ENCODE measurements at places on chromosomes 1 and 21.
A peak's percentile ranks its signal among the peaks of the same experiment; 100 is the strongest.

DNA sequence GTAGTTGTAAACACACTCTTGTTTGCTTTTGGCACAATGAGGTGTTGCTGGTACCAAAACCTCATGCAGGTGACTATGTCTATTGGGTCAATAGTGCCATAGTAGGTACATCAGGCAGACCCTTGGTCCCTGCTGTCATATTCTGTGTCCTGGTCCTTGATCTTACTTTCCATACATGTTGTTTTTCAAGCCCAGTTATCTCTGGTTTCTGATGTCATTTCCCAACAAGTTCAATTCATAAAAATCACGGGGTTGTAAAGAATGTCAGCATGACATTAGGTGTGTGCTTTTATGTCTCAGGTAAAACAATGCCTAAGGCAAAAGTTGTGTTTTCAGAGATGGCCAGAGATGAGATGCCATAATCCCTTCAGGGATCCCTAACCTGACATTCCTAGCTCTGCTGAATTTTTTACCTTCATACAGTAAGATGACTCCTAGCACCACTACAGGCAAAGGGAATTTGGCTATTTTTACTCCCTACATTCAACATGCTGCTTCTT, 390.3 kb upstream of the PKN2 start:
- no peak for DNase-seq

DNA sequence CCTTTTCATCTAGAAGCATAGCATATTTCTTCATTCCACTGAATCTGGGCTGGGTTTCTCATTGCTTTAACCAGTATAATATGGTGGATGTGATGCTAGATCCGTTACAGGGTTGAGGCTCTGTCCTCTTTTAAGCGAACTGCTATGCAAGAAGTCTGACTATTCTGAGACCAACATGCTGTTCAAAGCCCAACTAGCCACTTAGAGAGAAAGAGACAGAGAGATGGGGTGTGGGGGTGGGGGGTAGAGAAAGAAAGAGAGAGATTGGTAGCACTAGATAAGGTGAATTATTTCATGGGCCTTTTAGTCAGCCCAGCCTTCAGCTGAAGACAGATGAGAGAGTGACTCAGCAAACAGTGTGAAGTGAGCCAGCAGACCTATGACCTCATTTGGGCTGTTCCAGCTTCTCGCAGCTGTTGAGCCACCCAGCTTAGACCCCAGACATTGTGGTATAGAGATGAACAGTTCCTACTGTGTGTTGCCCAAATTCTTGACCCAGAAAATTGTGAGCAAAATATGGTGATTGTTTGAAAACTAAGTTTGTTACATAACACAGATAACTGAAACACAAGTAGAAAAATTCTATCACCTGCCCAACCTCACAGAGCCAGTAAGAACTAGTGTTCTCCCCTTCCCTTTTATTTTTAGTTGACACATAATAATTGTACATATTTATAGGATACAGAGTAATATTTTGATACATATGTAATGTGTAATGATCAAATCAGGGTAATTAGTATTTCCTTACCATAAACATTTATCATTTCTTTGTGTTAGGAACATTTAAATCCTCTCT, 40.7 kb upstream of the PRKACB start:
- no peak for DNase-seq

DNA sequence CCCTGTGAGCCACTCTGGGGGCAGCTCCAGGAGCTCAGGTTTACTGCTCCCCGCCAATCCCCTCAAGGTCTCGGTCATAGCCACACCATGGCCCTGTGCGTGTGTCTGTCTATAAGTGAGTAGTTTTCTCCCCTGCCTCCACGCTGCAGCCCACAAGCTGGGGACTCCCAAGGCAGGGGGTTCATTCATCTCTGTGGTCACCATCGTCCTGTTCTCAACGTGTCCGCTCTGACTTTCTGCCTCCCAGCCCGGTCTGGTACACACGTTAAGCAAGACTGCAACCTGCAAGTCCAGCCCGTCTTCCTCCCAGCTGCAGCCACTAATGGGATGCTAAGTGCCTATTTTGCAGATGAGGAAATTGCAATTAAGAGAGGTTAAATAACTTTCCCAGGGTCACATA, 49.8 kb downstream of the IGSF21 start:
- DNase-seq: no peak

GRCh38 chr1:100775483-100775882, 55.9 kb downstream of the VCAM1 start:
- no peak for DNase-seq

GRCh38 chr1:226004396-226004795, 5.3 kb upstream of the SDE2 start:
- DNase-seq: no peak

- no peak for DNase-seq
Observed at GRCh38 chr1:37599940-37600339, 4.2 kb upstream of the GNL2 start.

- no peak for DNase-seq
Observed at GRCh38 chr1:93667642-93668041, 14.0 kb downstream of the BCAR3 start.

DNA sequence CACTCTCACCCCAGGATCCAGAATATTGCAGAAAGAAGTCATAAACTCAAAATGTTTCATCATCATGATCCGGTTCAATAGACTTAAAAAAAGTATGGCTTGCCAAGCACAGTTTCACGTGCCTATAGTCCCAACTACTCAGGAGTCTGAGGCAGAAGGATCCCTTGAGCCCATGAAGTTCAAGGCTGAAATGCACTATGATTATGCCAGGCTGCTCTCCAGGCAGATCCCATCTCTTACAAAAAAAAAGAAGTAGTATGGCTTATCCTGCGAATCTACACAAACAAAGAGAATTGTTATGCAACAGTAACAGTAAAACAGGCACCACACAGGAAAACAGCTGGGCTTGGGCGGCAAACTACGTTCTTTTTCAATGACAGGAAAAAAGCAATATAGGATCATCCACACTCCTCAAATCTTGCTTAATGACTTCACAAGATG, 76.2 kb downstream of the EIF4G3 start:
- DNase-seq: no peak

DNA sequence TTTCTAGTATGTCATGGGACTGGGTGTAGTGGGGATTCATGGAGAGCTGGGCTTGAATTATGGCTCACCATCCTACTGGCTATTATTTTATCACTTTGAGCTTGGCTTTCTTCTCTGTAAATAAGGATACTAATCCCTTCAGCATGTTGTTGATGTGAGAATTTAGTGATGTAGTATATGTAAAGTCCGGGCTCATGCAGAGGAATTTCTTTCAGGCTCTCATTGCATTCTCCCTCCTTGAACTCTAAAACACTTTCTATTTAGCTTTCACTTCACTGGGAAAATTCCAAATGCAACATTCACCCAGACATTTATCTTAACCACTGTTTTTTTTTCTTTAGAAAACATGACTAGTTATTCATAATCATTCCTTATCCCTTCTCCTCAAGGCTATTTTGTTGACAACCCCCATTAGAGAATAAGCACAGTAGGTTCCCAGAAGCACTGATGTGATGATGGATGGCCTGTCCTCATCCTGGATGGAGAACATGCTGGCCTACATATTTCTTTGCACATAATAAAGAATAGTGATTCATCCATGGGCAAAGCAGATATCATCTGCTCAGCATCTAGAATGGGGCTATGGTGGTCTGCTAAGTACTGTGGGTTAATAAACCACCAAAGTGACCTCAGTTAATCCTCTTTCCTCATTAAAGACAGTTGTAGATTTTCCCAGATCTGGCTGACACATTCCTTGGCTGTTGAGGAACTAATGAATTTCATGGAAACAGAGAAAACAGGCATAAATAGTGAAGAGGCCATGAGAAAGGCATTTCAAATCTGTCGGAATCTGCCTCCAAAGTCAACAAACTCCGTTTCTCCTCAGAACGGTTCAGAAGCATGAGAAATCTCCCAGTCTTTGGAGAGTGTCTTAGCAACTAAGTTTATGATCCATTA, 68.0 kb upstream of the CYP2J2 start:
- DNase-seq: no peak

GRCh38 chr1:19512545-19512944, 27.2 kb upstream of the CAPZB start:
- DNase-seq: no peak

GRCh38 chr1:13730291-13730690, 30.3 kb downstream of the PRDM2 start:
- peak; percentile 31 for DNase-seq

GRCh38 chr1:22257290-22258275, 114.7 kb upstream of the WNT4 start:
- no peak for DNase-seq

DNA sequence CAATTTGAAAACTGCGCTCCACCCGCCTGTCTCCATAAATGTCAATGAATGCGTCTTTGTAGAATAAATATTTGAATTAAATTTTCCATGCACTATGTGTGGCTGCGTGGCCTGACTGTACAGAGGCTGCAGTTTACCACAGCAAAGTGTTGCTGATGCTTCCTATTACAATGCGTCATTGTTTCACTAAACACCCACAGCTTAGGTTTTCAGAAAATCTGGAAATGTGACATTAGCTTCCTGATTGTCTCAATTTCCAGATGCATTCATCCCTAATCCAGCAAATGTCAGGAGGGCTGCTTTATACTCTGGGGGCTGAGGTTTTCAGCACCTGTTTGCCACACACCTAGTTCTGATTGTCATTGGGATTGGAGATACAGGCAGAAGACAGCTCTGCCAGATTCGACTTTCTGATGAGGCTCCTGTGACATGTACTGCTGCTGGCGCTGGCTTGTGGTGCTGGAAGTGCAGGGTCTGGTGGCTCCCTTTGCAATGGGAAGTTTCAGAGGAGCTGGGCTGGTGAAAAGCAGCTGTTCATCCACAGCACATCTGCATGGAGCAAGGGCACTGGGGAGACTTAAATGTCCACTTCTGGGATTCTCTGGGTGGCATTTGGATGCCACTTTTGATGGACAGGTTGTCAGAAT, 40.0 kb downstream of the URB2 start:
- no peak for DNase-seq

GRCh38 chr1:234373959-234374254, 651 bp downstream of the COA6 start:
- DNase-seq: no peak

DNA sequence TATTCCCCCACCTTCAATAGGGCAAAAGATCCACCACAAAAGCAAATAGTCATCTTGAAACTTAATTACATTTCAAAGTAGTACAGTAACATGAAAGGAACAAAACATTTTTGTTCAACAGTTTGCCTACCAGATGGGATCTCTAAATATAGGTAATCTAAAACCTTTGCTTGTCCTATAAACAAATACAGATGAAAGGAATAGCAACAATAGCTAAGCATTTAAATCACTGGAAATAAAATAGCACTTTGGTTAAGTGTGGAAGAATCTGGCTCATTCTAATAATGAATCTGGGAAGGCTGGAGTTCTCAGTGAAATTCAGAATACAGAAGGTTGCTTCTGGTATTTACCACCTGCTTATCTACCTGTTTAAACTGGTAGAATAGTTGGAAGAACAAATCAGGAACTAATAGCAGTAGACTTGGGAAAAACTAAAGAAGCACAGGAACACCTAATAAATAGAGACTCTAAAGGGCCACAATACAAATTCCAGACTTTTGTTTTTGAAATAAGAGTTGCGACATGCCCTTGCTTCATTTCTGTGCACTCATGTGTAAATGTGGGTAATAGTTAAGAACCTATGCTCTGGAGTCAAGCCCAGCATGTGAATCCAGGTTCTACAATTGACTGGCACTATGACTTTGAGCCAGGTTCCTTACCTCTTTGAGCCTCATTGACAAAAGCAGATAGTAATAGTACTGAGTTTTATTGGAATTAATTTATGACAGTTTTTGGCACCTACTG, 2.3 kb upstream of the LYPLAL1 start:
- no peak for DNase-seq

DNA sequence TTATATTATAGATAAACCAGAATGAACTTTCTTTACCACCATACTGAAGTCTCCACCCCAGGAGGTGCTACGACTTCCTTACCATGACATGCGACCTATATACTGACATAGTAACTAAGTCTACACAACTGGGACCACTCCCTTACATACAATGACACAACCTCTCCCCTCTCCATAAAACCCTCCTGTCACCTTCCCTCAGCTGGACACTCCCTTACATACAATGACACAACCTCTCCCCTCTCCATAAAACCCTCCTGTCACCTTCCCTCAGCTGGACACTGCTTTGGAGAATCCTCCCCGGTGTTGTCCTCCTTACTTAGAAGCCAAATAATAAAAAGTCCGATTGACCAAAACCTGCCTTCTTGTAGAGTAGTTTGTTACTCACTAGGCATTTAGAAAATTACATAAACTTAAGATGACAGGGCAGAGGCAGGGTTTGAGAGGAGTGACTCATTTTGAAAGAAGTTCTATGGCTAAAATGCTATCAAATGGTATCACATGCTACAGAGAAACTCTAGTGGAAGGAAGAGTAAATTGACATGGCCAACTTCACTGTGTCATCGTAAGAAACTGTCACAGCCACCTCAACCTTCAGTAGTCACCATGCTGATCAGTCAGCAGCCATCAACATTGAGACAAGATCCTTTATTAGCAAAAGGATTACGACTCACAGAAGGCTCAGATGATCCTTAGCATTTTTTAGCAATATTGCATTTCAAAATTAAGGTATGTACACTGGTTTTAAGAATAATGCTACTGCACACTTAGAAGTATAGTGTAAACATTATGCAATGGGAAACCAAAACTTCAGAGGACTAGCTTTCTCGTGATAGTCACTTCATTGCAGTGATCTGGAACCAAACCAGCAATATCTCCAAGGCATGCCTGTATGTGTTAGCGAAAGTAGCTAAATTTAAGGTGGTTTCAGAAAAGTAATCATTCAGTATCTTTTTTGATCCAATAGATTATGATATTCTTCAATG, 56.4 kb downstream of the AHCTF1 start:
- no peak for DNase-seq

DNA sequence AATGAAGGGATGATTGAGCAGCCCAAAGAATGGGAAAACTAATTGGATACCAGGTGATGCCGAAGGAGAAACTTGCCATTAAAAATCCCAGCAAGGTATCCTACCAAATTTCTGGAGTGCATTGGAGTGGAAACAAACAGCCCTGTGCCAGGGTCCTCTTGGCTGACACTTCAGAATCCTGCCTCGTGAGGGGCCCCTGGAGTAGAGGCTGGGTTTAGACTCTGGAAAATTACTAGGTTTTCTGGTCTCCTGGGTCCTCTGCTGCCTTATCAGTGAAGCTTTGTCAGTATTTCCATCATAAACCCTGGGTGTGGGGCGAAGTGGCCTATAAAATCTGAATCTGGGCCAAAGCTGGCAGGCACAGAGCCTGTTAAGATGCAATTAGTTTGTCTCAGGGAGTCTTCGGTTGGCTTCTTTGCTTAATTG, 289.2 kb upstream of the USP24 start:
- DNase-seq: no peak

DNA sequence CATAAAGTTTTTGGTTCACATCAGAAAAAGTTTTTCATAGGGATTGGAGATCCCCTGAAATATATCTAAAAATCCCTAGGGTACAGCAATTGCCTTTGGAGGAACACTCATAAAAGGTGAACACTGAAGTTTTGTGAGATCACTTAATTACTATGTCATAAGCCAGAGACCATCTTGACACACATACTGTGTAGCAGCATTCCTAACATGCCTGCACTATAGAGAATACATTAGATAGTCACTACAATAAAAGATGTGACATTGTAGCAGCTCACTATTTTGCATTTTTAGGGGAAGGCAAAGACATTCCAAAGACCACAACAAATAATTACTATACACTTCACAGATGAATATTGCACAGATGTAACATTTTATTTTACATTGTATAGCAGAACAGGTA, 779.9 kb downstream of the KCNT2 start:
- no peak for DNase-seq
